ENCODE measurements at places on chromosomes 3 and 15.

GRCh38 chr3:192505731-192506130 lies 221.6 kb downstream of the FGF12 start:
- no peak for DNase-seq

DNA sequence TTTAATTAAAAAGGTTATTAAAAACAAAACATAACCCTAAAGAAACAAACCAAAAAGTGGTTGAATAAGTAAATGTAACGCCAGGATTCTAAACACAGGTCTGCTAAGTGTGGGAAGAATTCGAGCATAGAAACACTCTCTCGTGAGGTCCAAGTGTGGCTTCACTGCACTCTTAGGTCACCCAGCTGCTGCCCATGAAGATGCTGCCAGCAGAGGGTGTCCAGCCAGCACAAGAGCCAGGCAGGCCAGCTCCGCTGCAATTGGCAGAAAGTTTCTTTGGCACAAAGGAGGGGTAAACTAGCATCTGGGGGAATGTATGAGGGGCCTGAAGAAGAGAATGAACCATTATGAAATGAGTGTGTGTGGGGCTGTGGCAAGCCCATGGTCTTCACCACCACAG lies 215.7 kb upstream of the FEZF2 start:
- no peak for DNase-seq

DNA sequence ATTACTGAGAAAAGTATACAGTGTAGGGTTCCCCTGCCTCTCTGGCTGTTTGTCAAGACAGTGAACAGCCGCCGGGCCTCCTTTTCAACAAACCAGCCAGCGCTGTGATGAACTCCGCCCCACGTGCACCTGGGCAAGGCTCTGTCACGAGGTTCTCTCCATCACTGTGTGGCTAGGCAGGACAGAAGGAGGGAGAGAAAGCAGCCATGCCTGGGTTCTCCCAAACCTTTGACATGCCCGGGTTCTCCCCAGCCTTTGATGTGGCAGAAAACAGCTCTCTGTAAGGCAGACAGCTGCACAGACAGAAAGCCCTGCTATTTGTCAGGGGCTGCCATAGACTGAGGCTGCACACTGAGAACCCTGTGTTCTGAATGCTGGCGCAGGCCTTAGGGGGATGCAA lies 101.4 kb upstream of the TRPM1 start:
- no peak for DNase-seq

DNA sequence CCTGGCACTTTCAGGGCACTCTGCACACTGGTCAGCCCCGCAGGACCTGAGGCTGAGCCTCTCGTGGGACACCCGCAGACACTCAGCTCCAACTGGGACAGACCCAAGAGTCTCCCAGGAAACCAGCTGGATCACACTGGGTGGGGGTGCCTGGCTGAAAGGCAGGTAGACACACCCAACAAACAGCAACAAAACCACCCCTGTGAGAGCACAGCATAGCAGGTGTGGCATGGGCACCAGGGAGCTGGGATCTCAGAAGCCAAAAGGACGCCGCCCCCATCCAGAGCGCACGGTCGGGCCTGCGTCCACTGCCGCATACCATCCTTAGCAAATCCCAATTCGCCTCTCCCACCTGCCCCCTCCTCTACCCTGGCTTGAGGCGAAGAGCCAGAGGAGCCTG lies 154.2 kb upstream of the LINGO1 start:
- DNase-seq = no peak

GRCh38 chr3:81851176-81851575 lies 89.7 kb upstream of the GBE1 start:
- no peak for DNase-seq

DNA sequence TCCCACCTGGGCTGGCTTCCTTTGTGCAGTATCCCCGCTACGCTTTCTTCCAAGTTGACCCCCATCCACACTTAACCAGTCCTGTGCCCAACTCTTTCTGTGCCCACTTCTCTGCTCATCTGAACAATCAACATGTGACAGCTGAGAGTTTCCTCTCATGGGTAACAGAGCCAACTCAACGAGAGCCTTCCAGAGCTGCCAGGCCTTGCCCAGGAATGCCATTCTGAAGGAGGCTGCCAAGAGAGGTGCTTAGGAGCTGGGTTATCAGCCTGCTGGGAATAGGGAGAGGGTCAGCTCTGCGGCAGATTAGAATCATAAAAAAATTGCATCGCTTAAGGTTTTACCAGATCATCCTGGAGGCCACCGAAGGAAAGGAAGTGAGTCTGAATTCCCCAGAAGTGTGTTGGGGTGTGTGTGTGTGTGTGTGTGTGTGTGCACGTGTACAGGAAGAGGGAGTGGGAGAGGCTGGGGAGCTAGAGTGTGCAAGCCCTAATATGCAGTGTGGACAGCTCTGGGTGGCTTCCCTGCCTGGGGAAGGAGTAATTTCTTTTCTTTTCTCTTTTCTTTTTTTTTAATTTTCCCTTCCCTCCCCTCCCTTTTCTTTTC lies 66.7 kb downstream of the ITGA11 start:
- no peak for DNase-seq

DNA sequence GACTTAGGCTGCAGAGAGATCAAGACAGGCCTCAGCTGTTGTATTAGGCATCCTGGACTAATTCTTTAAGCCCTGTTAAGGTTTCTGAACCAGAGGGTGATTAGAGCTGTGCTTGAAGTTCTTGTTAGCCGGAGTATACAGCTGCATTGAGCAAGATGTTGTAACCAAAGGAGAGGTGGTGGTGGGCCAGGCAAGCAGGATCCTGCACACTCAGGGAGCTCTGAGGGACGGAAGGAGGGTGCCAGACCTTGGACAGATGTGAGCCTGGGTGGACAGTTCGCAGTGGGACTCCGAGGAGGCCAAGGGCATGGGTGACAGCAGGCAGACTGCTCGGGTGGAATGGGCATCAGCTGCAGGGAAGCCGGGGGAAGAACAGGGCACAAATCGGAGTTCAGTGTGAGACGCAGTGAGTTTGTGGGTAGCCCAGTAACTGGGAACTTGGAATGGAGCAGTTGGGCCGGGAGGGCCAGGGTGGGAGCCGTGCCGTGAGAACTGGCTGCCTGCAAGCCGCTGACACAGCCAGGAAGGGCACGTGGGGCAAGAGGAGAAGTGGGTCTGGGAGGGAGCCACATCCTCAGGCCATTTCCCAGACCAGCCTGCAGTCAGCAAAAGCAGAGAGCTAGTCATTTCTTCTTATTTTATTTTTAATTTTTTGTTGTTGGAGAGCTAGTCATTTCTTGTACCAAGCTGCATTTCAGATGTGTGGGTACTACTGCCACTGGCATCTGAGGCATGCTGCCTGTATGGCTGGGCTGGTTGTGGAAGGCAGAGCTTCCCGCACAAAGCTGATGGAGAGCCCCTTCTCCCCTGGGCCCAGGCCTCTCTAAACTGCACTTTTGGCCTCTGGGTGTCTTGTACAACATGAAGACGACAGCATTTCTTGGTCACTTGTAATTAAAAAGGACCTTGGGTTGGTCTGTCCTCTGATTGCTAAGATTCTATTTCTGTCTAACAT lies 61.0 kb downstream of the PGPEP1L start:
- DNase-seq = no peak

DNA sequence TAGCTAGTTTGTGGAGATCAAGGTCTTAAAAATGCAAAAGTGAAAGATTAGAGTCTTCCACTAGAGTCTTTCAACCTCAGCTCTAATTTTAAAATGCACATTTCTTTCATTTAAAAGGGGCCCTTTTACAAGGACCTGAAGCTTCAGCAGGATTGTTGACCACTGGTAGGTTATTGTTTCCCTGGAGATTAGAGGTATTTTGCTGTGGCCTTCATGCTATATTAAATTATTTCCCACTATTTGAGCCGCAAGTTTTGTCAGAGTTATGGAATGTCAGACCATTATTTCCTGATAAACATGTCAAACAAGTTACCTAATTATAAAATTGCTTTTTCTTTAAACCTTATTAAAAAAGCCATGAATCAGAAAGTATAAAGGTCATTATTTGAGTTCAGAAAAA lies 103.1 kb upstream of the CCNL1 start:
- no peak for DNase-seq

DNA sequence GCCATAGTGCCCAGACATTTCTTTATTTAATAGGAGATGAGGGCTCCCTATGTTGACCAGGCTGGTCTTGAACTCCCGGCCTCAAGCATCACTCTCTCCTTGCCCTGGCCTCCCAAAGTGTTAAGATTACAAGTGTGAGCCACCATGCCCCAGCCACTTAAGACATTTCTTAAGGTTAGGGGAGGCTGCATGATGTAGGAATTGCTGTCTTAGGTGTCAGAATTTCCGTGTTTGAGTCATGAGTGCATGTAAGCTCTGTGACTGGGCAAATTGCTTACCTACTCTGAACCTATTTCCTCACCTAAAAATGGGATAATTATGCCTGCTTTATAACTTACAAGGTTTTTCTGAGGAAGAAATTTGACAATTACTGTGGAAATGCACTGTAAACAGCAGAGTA lies 34.2 kb upstream of the SIAH2 start:
- DNase-seq = no peak

DNA sequence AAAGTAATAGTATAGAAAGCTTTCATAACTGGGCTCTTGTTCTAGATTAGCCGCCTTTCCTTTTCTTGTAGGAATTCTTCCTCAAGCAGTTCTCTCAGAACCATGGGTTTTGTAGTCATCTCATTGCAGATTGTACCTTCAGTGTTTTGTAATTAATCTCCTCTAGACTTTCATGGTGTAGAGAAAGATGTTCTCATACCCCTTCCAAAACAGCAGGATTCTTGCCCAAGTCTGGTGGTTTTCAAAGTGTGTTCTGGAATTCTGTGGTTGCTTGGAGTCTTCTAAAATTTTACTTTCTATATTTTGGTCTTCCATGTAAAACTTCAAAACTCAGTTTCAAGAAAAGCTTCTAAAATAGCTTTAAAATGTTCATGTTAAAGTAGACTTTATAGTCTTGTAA lies 293.8 kb downstream of the PTPRG start:
- no peak for DNase-seq

GRCh38 chr15:70799667-70800450 lies 36.5 kb upstream of the UACA start:
- no peak for DNase-seq

DNA sequence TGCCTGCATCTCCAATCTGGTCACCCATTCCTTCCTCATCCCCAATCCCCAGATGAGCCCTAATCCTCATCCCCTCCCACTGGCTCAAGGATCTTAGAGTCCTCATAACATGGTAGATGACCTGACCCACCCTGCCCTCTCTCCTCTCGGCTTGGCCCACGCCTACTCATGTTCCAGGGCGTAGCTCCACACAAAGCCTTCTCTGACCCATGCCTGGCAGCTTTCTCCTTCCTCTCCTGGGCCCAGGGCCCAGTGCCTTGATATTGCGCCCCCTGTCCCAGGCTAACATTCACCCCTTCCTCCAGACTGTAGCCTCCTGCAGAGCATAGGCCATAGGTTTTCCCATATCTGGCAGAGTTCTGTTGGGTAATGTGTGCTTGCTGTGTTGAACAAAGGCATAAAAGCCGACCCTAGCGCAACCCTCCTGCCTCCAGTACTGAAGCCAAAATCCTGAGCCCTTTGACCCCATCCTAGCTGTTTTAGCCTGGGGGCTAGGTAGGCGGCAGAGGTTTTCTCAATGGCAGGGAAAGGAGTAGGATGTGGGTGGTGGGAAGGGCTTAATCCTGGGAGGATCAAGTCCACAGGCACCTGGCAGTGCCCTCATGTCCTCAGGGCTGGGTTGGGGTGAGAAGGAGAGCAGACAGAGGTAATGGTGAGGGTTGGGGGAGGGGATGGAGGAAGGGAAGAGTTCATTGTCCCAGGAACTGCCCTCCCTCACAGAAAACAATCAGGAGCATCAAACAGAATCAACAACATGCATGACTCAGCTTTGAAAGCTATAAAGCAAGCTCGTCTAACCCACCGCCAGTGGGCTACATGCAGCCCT lies 35.5 kb downstream of the MESD start:
- DNase-seq = no peak

DNA sequence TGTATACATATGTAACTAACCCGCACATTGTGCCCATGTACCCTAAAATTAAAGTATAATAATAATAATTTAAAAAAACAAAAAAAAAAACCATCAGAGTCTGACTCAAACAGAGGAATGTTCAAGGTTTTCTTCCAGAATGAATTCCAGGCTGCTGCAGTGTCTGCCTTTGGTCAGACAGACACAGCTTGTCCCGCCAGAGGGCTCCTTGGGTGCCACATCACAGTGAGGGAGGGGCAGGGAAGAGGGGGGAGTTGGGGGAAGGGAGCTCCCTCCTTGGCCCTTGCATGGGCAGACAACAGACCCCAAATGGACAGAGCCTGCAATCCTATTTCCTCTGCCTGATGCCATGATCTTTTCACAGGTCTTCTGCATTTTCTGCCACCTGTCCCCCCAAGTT lies 36.5 kb downstream of the ITGB5 start:
- no peak for DNase-seq

- DNase-seq = no peak
Measured at GRCh38 chr3:161108840-161109239, 3.7 kb upstream of the B3GALNT1 start.

DNA sequence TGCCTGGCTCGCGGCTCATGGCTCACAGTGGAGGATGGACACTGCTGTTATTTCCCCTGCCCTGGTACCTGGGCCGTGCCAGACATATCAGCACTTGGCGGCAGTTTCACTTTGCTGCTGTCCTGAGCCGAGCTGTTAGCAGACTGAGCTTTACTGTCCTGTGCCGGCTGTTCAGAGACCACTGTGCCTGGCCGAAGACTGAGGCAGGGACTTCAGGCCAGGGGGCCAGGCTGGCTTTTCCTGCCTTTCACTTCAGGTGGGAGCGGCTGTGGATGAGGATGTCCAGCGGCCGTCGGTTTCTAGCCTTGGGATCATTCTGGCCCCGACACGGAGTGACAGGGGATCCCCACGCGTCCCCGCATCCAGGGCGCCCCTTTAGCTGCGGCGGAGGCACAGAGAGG lies 1.1 kb downstream of the ATP10A start:
- DNase-seq = no peak

DNA sequence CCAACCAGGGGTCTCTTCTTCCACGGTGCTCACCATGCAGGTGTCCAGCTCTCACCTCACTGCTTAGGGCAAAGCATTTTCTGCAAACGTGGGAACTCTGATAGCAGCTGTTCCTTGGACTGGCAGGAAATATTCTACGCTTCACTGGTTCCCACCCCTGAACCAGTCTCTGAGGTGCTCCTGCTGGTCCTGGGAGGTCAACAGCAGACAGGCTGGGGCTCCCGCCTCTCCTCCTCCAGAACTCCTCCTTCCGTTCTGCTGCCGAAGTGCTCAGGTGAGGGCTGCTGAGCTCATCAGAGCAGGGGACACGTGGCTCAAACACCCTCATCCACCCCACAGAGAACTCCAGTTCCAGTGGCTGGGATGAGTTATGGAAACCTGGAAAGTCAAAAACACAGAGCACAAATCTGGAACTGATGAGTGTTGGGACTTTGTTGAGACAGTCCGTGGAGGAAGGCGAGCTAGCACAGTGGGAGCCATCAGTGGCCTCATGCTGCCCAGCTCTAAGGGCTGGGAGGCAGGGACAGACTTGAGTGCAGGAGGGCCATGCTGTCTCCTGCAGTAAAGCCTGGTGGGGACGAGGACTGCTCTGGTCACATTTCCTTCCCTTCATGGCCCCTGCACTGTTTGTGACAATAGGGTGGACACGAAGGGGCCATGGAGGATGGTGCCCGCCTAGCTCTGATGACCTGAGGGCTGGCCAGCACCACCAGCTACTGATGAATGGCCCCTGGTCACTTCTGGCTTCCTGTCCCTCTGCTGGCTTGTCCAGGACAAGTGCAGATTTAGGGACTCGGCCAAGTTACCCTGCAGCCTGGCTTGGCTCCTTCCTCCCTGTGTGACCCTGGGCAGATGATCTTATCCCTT lies 137.8 kb downstream of the KLF13 start:
- DNase-seq = no peak

Measured in stimulated activated CD4-positive, alpha-beta T cell treated with anti-CD3 and anti-CD28 coated beads, Interleukin-1b, Interleukin-23, amount 100 ng/mL, for 1 hour (primary cell).